ENCODE measurements at places on chromosomes 12 and 14.

DNA sequence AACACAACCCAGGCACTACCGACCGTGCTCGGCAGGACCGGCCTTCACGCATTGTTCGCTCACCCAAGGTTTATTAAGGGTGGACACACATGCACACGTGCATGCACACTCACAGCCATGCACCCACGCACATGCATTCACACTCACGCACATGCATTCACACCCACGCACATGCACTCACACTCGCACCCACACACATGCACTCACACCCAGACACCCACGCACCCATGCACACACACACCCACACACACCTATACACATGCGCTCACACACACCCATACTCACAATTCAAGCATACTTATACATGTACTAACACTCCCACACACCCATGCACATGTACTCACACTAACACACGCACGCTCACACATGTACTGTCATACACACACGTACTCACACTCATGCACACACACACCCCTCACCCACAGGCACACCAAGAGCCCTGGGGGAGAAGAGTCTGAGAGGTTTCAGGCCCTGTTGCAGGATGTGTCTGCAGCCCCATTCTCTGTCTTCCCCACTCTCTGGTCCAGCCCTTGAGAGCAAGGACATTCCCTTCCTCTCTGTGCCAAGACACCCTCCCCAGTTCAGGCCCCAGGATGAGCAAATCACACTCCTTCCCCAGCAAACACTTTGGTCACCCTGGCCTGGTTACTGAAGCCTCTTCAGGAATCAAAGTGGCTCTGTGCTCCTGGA is 49.4 kb upstream of the BCL11B start:
- no peak for DNase-seq

DNA sequence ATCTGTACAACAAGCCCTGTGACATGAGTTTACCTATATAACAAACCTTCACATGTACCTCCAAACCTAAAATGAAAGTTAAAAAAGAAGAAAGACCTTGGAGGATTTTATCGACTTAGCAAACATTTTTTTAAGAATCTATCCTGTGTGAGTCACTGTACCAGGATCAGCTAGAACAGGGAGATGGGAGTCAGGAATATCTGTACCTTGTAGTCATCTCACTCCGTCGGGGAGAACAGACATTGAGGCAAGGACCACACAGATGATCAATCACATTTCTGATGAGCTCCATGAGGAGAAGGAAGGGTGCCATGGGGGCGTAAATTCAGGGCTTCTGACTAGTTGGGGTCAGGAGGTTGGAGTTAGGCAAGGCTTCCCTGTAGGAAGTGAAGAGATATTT is 310.6 kb downstream of the VRK1 start:
- DNase-seq, result no peak

- no peak for DNase-seq
Measured at GRCh38 chr14:104700747-104701217, 11.4 kb downstream of the INF2 start.

- no peak for DNase-seq
Measured at GRCh38 chr12:14264316-14264715, 101.2 kb upstream of the ATF7IP start.

- no peak for DNase-seq
Measured at GRCh38 chr14:32727832-32728231, 210.8 kb upstream of the NPAS3 start.
